Activated CD4-positive, CD25-positive, alpha-beta regulatory T cell treated with anti-CD3 and anti-CD28 coated beads, Interleukin-2, amount 50 U/mL, for 72 hours (primary cell): ENCODE measurements at places on chromosomes 16 and 17.

DNA sequence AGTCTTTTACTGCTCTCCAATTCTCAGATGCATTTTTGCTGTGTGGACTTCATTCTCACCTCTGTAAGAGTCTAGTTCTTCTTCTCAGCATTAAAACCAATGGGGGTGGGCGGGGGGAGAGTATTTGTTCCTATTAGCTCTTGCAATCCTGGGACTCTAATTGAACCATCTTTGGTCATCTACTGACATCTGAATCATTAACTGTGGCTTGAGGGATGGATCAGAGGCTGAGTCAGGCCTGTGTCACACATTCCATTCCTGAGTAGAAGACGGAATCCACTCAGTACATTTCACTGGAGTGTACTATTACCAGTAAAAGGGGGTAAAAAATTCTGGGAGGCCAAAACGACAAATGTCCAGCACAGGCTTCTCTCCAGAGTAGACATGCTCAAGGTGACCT is 12.8 kb upstream of the ZNF23 start:
- no peak for DNase-seq

DNA sequence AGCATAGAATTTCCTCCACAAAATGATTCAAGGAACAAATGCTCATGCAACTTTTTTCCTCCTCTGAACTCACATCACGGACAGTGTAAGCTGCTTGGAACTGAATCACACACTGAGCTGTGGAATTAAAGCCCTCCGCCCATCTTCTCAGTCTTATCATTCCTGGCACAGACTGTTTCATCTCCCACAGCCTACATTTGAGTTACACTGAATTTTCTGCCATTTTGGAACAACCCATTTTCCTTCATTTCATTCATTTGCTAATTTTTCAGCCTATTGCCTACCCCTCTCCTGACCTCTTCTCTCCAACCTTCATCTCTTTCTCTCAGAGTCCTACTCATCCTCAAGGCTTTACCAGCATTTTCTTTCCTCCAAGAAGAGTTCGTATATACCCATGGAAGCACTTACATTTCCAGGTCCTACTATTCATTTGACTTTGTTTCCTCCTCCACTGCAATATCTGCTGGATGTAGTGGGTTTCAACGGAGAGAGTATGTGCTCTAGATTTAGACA is 39.1 kb upstream of the TOM1L1 start:
- DNase-seq, result no peak

DNA sequence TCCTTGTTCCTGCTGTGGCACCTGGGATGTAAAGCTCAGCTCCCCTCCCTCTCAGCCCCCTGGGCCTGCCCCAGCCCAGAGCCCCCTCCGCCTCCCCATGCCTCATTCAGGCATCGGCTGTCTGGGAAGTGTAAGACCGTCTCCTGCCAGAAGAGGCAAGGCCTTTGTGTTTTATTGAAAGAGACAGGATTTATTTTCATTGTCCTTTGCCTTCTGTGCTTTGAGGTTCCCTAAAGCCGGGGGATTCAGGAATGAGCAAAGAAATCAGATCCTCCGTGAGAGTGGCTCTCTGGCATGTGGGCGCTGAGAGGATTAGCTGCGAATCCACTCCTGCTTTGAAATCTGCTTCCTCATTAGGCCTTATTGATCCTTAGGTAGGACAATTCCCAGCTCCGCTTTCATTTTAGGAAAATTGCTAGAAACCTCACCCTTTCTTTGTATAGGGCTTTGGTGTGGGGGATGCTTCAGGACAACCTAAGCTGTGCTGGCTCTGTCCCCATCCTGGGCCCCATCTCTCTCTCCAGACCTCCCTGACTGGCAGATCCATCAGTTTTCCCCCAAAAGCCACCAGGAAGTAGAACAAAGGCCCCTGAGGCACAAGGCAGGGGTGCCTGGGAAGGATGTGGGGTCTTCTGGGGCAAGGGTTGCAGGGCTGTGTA is 211.5 kb upstream of the TNRC6C start:
- DNase-seq, result no peak

DNA sequence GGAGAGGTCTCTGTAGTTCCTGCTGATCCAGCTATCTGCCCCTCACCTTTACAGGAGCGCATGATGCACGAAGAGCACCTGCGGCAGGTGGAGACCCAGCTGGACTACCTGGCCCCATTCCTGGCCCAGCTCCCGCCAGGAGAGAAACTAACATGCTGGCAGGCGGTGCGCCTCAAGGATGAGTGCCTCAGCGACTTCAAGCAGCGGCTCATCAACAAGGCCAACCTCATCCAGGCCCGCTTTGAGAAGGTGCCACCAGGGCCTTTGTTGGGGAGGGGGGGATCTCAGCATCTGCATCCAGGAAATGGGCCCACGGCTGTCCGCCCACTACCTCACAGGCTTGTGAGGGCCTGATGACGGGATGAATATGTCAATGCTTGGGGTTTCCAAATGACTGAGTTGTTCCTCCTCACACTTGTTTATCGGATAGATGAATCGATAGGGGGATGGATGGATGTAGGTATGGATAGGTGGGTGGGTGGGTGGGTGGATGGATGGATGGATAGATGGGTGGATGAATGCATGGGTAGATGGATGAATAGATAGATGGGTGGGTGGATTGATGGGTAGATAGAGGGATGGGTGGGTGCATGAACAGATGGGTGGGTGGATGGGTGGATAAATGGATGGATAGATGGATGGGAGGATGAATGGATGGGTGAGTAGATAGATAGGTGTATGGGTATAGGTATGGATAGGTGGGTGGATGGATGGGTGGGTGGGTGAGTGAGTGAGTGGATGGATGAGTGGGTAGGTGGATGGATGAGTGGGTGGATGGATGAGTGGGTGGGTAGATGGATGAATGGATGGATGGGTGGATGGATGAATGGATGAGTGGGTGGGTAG is 7.0 kb upstream of the KATNB1 start:
- DNase-seq, result no peak

DNA sequence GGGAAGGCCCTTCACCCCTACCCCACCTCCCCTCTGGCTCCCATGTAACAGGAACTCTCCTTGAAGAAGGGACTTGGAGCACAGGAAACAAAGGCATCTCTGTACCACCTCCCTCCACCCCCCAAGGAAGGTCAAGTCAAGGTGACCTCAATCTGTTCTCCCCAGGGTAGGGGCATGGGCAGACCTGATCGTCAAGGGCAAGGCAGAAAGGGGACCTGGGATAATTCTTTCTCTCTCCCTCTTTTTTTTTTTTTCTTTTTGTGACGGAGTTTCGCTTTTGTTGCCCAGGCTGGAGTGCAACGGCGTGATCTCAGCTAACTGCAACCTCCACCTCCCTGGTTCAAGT is 4.3 kb upstream of the STAT5A start:
- DNase-seq, result no peak

GRCh38 chr17:70366386-70366785 is 197.1 kb downstream of the KCNJ2 start:
- no peak for DNase-seq

- peak; percentile 95 for DNase-seq
Observed at GRCh38 chr17:37609170-37610040, at the start of gene SYNRG. SYNRG (minus strand) TSS chr17:37609418; CDS start chr17:37609355, 63 bp downstream.

GRCh38 chr16:85240982-85241924 is 129.0 kb upstream of the CIBAR2 start:
- no peak for DNase-seq

- no peak for DNase-seq
Observed at GRCh38 chr17:67490471-67490870, 113.4 kb downstream of the PITPNC1 start.

GRCh38 chr16:50559804-50560514 is 11.8 kb downstream of the NKD1 start:
- DNase-seq, result no peak

DNA sequence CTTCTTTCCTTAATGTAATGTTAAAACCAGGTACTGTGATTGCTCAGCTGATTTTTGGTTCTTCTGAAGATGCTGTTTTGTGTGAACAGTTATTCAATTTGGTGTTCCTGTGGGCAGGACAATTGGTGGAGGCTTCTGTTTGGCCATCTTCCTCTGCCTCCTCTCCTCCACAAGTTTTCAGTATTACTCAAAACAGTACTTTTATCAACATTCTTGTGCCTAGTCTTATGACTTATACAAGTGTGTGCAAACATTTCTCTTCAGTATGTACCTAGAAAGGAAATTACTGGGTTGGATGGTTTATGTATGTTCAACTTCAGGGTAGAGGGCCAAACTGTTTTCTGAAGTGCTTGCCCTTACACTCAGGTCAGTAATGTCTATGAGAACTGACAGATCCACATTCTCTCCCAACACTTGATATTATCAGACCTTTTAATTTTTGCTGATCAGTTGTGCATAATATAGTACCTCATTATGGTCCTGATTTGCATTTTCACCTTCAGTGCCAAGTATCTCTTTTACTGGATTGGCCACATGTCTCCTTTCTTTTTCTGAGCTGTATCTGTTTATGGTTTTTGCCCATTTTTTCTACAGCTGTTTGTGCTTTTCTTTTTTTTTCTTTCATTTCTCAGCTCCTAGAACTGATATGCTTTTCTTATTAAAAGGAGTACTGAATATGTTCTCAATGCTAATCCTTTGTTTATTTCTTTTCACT is 50.9 kb downstream of the ERCC4 start:
- DNase-seq, result no peak

DNA sequence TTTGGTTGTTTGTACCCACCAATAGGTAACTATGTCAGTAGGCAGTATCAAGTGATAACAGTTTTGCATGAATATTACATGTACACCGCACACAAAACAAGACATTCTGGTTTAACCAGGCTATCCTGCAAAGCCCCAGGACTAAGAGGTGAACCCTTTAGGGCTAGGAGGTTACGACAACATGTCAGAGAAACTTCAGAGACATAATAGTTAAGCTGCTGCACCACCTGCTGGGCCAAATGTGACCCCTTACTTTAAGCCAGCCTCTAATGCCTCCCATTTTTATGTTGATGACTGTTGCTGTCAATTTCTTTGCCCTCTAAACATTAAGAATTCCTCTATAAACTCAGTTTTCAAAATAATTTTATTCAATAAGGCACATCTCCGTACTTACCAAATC is 15.4 kb downstream of the SRP68 start:
- DNase-seq, result no peak

DNA sequence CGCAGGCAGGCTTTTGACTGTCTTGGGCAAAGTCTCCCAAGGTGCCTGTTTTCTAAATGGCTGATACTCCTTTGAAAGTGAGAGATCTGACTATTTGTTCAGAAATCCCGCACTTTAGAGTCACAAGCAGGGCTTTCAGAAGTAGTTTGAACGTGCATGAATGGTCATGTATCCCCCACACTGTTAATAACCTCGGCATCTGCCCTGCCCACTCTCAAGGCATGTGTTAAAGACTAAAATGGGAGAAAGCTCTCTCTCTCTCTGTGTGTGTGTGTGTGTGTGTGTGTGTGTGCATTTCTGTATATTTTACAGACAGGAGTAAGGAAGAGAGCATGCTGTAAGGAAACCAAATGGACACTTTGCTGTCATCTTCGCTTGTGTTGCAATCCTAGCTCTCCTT is 163.7 kb downstream of the MAF start:
- no peak for DNase-seq

DNA sequence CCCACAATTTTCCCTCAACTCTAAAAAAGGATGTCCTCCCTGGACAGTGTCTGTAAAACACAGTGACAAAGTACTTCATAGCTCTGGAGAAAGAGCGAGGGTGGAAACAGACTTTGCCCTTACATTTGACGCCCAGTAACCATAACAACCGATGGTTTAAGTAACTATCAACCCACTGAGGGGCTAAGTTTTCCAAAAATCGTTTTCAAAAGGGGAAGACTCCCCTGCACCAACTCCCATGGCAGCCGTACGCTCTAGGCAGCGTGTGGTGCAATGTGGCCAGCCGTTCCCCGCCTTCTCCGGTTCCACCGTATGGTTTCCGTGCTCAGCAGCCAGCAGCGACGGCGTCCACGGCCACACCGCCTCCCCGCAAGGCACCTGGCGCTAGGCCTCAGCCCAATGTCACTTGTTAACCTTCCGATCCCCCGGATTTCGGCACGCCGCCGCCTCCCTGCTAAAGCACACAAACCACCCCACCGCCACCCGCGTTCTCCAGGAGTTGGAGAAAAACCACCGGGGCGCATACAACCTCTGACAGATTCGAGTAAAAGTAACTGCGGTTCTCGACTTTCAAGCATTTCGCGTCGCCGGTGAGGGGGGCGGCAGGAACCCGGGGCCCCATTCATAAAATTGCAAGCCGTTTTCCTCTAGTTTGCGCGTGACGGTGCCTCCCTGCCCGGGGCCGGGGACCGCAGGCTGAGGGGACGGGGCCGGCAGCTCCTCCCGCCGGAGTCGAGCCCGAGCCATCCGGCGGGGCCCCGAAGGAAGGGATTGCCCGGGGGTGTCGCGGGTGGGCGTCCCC is 661 bp downstream of the TEX2 start:
- DNase-seq, result peak; percentile 61

DNA sequence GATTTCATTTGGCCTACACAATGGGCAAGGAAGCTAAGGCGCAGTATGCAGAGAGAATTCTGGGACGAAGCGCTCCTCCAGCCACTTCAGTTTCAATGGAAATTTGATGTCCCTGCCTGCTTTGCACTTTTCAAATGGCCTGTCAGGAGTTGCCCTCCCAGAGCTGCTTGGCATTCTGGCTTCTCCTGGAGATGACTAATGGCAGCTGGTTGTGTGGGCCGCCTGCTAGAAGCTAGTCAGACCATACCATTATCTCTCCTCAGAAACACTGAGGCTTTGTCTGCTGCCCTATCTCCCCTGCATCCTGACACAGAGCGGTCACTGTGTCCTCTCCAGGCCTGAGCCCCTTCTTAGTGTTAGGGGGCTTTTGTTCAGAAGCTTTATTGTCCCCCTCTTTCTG is 180.1 kb downstream of the SPECC1 start:
- DNase-seq, result no peak

DNA sequence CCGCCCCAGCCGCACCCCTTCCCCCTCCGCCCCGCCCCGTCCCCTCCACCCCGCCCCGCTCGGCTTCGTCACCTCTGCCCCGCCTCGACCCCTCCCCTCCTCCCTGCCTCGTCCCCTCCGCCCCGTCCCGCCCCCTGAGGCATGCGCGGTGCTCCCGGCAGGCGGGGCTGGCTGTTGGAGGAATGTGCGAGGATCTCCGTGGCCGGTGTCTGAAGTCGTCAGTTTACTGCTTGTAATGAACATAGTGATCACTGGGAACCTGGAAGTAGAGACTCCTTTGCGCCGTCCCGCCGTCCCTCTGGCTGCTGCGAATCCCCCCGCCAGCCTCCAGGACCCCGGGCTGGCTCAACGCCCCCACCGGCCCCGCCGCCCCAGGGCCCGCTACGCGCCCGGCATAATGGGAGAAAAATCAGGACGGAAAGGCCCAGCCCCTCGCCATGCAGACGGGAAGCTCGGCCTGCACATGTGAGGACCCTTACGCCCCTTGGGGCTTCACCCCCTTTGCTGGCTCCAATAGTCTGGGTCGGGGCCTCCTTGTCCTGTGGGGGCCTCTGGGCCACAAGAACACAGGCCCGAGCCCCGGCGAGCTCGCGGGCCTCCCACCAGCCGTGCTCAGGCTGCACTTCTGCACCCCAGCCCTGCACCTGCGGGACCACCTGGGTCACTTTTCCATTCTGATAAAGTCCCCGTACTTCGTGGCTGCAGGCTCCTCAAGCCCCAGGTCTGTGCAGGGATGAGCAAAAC is 743.1 kb downstream of the KCNJ18 start:
- DNase-seq, result no peak
